AG09309 (cell line): ENCODE measurements at places on chromosomes 13 and 19.

- DNase-seq, result no peak
Observed at GRCh38 chr13:33008946-33009722, 7.1 kb upstream of the KL start.

GRCh38 chr13:113034451-113035212, 65.6 kb downstream of the MCF2L start:
- no peak for DNase-seq

- DNase-seq, result no peak
Observed at GRCh38 chr13:110650436-110650835, 35.1 kb downstream of the NAXD start.

GRCh38 chr19:50341091-50341564, 12.0 kb upstream of the KCNC3 start:
- no peak for DNase-seq

- no peak for DNase-seq
Observed at GRCh38 chr13:24276306-24276705, 33.1 kb upstream of the C1QTNF9 start.

DNA sequence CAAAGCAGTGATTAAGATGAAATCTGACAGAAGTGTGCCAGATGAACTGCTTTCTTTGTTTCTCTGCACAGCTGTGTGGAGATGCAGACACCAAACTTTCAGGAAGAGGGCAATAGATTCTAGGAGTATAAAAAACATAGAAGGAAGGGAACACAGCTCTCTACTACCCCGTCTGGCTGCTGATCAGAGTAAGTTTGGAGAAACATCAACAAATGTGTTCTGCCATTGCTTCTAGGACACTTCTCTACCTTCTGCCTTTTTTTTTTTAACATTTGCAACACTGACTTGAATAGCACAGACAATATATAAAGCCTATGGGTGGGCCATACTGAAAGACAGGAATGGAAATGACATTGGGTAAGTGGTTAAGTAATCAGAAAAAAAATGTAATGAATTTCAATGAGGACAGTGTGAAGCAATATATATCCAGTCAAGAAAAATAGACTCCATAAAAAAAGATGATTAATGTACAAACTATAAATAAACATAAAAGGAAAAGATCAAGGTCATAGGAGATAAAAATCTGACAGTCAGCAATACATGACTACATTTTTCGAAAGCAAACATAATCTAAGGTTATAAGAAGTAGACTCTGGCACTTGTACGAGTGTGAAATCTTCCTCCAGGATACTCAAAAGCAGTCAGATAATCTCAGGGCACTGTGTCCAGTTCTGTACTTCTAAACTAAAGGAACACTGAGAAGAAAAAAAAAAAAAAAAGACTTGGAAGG, 21.4 kb downstream of the NUFIP1 start:
- no peak for DNase-seq

DNA sequence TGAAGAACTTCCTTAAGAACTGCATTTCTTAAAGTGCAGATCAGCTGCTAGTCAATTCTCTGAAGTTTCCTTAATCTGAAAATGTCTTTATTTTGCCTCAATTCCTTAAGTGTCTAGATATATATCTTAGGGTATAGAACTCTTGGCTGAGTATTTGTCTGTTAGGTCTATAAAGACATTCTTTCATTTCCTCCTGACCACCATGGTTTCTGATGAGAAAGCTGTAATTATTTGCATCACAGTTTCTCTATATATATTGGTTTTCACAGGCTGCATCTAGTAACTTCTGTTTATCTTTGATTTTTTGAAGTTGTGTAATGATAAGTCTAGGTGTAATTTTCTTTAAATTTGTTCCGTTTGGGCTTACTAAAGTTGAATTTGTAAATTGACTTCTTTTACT, 15.2 kb downstream of the NDFIP2 start:
- no peak for DNase-seq

GRCh38 chr19:17205237-17206140, 9.7 kb upstream of the USE1 start:
- DNase-seq, result no peak

DNA sequence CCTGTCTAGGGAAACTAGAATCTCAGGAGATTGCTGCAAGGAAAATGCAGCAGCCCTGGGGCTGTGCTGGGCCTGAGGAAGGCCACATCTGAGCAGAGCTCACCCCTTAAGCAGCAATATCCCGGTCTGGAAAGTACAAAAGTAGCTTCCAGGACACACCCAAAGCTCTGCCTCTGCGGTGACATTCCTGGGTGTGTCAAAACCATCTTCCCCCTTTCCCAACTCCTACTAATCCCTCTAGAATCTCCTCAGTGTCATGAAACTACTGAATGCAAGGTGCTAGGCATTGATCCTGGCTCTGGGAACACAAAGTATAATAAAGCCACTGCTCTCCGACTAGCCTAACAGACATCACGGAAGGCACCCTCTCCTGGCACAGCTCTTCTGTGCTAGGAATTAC, 5.0 kb downstream of the PBX4 start:
- no peak for DNase-seq

DNA sequence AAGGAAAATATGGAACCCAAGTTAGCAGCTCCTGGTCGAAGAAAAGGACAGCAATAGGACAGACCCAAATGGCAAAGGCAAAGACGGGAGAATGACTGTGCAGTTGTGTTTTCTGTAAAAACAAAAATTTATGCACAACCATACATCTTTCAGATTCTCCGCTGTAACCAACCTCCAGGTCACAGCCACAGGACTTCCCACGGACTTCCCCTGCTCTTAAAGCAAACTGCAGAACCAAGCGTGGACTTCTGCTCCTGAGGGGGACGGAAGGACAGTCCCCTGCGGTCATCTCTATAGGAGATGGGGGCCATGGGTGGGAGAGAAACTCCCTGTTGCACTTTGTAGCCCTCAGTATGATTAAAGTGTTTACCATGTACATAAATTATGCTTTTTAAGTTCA, 2.5 kb downstream of the GRTP1 start:
- DNase-seq, result no peak

DNA sequence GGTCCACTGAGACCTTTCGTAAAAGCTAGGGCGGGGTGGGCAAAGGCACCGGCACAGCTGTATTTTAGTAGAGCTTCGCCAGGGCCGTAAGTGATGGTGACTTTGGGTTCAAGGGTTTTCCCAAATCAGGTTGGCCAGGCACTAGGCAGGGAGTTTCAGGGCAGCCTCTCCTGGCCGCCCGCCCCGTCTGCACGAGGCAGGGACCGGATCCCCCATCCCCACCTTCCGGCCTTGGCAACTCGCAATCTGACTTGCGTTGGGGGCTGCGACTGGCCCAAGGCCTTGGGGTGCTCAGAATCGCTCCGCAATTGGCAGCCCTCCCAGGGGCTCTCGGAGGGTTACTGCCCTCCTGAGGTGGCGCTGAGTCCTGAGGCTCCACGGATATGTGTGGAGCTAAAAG, 4.1 kb upstream of the ZIC5 start:
- DNase-seq, result no peak

DNA sequence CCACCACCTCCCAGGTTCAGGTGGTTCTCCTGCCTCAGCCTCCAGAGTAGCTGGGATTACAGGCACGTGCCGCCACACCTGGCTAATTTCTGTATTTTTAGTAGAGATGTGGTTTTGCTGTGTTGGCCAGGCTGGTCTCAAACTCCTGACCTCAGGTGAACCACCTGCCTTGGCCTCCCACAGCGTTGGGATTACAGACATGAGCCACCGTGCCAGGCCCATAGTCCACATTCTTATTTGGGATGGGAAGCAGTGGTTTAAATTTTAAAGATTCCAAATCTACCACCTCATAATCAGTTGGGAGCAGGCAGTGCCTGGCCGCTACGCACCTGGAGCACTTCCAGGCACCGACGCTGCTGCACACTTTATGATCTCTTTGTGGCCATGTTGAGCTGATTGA, 160.6 kb upstream of the SOX1 start:
- no peak for DNase-seq
